ENCODE measurements at places on chromosomes 2 and 18.

DNA sequence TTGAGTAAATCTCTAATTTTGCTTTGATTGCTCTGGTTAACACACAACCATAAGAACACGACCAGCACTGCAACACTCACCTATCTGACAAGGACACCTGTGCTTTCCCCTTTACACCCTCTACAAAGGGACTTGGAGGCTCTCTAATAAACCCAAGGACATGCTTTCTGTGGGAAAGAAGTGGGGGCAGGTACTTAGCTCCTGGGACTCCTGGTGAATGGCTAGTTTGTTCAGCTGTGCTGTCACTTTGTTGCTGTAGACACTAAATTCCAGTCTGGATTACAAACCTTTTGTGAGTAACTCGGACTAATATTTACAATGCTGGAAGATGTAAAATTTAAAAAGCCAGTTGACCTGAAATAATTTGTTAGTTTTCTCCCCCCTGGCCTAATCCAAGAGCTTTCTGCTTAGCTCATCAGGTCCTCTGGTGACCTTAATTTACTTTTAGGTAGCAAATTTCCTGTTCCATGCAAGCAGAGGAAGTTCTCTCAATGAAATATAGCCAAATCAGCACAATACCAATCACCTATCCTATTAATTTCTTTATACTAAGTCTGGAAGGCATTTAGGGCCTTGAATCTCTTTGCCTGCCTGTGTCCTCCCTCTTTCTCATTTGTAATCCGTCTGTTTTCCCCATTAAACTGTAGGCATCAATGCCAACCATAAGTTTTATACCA is 67.5 kb downstream of the PLCL1 start:
- DNase-seq: no peak

- DNase-seq: peak; percentile 75
Measured at GRCh38 chr2:9207641-9208311, 1.2 kb downstream of the ASAP2 start.

GRCh38 chr2:1793868-1794445 is 49.6 kb upstream of the PXDN start:
- no peak for DNase-seq

DNA sequence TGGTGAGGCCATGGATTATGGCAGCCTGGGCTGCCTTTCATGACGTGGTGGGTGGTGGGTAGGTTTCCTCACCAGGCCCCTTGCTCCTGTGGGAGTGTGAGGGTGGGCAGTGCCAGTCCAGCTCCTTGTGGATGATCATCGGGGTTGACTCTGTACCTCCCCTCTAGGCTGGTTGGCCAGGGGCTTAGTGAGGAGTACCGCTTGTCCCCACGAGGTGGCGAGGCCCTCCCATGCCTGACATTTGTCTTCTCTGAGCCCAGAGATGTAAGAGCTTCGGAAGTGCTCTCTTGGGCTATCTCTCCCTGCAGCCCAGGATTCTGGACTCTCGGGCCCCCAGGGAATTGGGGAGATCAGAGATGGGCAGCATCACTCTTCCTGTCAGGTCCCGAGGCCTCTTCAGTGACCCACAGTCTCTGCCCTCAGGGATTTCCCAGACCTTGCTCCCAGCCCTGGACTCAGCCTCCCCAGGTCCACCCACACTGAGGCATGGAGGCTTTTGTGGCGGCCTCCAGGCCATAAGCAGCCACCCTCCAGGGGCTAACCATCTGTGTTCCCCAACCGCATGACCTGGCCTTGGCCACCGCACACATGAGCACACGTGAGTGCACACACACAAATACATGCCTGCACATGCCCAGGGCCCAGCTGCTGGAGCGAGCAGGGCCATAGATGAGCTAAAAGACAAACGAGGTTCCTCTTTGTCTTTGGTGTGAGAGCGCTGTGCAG is 6.5 kb downstream of the SPR start:
- DNase-seq: no peak
